ENCODE measurements at places on chromosomes 4 and X. TPM values are rescaled to one million over a fixed set of nuclear protein-coding genes. Genes with fewer than 3 reads are reported as not detected.

DNA sequence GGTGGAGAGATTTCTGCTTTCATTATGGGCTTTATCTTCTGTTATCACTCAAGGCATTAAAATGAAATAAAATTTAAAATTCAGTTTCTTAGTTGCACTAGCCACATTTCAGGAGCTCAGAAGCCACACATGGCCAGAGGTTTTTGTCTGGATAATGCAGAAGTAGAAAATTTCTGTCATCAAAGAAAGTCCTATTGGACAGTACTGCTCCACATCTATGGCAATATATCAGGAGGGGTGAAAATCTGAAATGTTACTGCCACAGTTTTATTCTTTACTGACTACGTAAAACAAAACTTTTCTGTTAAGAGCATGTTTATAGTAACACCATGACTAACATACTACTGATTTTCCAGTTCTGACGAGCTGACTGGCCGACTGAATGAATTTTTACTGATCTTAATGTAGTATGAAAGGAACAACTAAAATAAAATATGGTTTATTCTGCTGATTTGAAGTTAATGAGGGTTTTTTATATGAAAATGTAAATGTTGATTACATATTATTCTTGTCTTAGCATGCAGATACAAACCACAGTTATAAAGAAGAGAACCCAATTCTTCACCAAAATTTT is 264.0 kb upstream of the HAND2 start:
- no peaks in the 10 kb centered on the region for H3K27me3 ChIP-seq
- H3K4me3 ChIP-seq = no peak overlapping the region
- H3K27ac ChIP-seq = no peak overlapping the region
- no peaks in the 10 kb centered on the region for H3K4me1 ChIP-seq
- DNase-seq = no peak

GRCh38 chr4:174714393-174715211 is 114.4 kb downstream of the GLRA3 start:
- no peak overlapping the region for H3K27ac ChIP-seq
- no peak overlapping the region for H3K4me3 ChIP-seq
- H3K27me3 ChIP-seq = no peaks in the 10 kb centered on the region
- no peak for DNase-seq
- no peaks in the 10 kb centered on the region for H3K36me3 ChIP-seq

- no peak within 1 kb of the TSS for H3K4me3 ChIP-seq
- H3K36me3 ChIP-seq = no peaks in the 10 kb centered on the region
- no peak for DNase-seq
- H3K27me3 ChIP-seq = peaks cover 23% of the 10 kb centered on the region
- H3K4me1 ChIP-seq = peaks cover 15% of the 10 kb centered on the region
These were observed at the start of gene ARHGAP36 for GRCh38 chrX:131058136-131058868. Gene ARHGAP36, plus strand, starts transcription at chrX:131058346. Its CDS starts 23,320 bp downstream, at chrX:131081666.

GRCh38 chr4:154328030-154328429 is 163.6 kb downstream of the DCHS2 start:
- peaks cover 5% of the 10 kb centered on the region for H3K4me1 ChIP-seq
- H3K36me3 ChIP-seq = no peaks in the 10 kb centered on the region
- no peak overlapping the region for H3K27ac ChIP-seq
- DNase-seq = no peak

GSPT2 gene
- total RNA-seq = 16.6 TPM

SLC2A9 gene
- total RNA-seq = 3.9 TPM

FRAS1 gene
- 24.0 TPM for total RNA-seq

ZNF518B gene
- total RNA-seq = 60.9 TPM

Measured in spinal cord (tissue), 10 donors.